ENCODE measurements at places on chromosomes 13 and 19.

- no peak for DNase-seq
Observed at GRCh38 chr13:104949840-104950740, 1585.4 kb downstream of the EFNB2 start.

DNA sequence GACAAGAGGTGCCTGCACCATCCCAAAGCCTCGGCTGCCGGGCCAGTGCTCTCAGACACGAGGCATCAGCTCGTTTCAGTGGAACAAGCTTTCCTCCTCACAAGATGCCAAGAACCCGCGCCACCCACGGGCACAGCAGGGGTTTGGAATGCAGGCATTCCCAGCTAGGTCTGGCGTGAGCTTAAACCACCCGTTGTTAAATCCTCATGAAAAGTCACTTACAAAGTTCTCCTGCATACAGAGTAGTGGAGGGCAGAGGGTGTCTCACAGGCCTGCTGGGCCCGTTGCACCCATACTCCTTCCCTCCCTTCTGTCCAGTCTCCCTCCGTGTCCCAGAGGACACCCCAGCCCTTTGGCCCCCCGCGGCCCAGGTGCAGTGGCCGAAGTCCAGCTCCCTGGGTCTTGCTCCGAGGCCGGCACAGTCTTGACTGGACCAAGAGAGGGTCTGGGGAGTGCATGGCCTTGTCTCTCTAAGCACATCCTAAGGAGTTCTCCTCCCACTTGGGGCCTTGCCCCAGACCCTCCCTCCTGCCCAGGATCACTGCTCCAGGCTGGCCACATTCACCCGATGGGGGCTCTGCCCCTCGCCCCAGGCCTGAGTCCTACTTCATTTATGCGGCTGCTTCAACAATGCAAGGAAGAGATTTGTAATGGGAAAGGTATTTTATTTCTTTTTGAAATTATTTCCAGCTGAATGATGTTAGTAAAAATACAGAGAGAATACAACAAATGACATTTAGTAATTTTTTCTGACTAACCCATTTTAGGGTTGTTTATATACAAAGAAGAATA is 35.2 kb upstream of the GRTP1 start:
- no peak for DNase-seq

DNA sequence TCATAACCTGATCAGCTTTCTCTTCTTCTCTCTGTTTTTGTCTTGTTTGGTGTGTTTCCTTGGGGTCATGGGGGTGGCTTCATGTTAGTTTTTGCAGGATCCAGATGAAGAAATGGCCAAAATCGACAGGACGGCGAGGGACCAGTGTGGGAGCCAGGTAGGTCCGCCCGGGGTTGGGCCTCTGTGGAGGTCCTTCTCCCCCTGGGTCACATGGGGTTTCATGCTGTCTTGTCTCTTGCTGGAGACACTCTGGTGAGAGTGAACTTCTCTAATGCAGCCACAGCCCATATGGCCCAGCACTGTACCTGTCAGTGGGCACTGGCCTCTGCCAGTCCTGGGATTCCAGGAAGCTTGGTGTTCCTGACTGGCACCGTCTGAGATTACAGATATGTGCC is 1.1 kb downstream of the CCNE1 start:
- DNase-seq = no peak

GRCh38 chr13:50149932-50150331 is 134.7 kb downstream of the KCNRG start:
- DNase-seq = no peak

GRCh38 chr19:12763100-12763499 is 11.5 kb downstream of the BEST2 start:
- DNase-seq = no peak

GRCh38 chr13:60412909-60413616 is 16.0 kb downstream of the TDRD3 start:
- no peak for DNase-seq

DNA sequence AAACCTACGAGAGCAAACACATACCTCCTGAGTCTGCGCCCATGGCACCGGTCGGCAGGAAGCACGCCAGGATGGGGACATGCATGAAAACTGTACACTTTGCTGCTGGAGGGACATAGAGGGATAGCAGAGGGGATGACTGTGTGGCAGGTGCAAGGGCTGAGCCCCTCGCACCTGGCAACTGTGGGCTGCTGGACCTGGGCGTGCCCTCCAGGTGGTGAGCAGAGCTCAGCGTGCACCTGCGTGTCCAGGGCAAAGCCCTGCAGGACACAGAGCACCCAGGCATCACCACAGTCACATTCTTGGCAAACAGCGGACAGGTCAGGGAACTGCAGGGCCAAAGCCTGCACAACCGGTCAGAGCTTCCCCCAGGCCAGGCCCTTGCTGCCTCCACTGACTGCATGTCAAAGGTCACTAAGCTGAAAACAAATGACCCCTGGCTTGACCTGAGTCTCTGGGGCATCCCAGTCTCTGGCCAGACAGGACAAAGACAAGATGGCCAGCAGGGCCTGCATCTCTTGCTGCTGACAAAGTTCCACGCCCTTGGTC is 9.0 kb upstream of the ISYNA1 start:
- no peak for DNase-seq

GRCh38 chr13:75744127-75744526 is 108.0 kb downstream of the LMO7 start:
- DNase-seq = no peak

DNA sequence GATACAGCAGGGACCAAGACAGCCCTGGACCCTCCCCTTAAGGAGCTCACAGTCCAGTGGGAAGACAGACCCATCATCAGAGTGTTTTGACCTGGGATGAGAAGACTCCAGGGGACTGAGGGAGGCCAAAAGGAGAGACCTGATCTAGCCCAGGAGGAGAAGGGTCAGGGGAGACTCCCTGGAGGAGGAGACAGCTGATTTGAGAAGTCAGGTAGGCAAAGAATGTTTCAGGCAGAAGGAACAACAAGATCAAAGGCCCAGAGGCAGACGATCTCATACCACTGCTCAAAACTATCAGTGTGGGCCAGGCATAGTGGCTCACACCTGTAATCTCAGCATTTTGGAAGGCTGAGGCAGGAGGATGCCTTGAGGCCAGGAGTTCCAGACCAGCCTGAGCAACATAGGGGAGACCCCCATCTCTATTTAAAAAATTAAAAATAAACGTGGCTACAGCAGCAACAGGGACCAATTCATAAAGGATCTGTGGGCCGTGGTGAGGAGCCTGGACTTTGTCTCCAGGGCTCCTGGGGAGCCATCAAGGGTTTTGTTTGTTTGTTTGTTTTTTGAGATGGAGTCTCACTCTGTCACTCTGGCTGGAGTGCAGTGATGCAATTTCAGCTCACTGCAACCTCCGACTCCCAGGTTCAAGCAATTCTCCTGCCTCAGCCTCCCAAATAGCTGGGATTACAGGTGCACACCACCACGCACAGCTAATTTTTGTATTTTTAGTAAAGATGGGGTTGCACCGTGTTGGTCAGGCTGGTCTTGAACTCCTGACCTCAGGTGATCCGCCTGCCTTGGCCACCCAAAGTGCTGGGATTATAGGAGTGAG is 2.2 kb upstream of the COX6B1 start:
- no peak for DNase-seq

DNA sequence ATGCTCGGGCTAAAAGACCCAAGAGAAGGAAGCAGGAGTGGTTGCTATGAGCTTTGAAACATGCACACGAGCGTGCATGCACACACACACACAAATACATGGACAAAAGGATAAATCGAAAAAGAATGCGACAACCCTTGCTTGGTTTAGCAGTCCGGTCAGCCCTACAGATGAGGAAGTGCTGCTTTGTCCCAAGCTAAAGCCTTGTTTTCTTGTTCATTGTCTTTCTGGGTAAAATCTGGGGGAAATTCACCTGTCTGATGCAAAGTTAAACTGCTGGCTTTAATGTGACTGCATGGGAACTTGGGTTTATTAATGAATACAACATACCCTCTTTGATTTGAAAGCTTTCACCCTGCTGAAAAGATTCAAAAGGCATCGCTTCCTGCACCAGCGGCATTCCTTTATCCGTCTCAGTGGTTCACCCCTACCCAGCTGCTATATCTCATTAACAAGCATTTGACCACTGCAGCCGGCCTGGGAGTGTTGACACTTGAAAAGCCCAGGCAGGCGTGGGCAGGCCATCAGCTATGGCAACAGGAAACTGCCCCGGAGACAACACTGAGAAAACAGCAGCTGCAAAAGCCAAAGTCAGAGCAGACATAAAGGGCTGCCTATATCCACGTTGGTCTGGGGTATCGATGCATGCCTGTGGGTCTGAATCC is 301.7 kb downstream of the NDFIP2 start:
- DNase-seq = peak; percentile 90

DNA sequence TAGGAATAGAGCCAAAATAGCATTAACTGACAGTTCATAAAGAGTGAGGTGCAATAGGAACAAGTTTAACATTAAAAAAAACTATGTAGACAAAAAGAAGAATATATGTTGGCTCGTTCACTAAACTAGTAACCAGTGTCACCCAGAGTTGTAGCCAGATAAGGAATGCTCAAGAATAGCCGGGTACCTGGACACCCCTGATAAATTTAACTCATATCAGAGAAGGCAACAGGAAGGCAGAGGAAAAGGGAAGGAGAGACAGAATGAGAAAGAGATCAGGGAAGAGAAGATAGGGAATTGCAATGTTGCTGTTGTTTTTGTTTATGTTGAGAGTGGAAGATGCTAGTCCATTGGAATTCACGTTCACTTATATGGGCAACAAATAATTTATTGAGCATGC is 31.6 kb upstream of the KATNAL1 start:
- no peak for DNase-seq
